NB4 (cell line): ENCODE measurements at places on chromosomes 13 and 19.

- no peak for DNase-seq
Measured at GRCh38 chr13:39091586-39091985, 53.3 kb downstream of the NHLRC3 start.

GRCh38 chr19:13883516-13884064 lies 6.7 kb downstream of the NANOS3 start:
- DNase-seq: no peak

DNA sequence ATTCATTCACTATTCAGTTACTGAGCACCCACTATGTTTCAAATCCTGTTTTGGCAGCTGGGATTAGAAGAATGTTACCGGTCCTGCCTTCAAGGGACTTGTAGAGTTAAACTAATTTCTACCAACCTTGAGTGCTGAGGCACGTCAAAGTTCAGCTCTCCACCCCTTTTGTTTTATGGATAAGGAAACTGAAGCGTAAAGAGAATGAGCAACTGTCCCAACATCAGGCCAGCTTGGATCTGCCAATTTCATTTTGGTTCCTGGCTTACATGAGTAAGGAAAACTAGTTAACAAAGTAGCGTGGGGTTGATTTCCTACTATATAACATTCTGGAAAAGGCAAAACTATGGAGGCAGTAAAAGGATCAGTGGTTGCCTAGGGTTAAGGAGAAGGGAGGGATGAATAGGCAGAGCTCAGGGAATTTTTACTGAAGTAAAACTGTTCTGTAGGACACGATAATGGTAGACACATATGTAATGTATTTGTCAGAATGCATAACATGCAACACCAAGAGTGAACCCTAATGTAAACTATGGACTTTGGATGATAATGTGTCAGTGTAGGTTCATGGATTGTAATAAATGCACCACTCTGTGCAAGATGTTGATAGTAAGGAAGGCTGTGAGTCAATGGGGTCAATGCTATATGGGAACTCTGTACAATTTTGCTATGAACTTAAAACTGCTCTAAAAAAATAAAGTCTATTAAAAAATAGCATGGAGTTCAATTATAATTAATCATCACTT lies 19.9 kb upstream of the MTIF3 start:
- DNase-seq: no peak

GRCh38 chr19:35508129-35508528 lies 5.3 kb downstream of the DMKN start:
- DNase-seq: no peak

GRCh38 chr13:50677687-50678463 lies 165.6 kb downstream of the DLEU7 start:
- DNase-seq: no peak

DNA sequence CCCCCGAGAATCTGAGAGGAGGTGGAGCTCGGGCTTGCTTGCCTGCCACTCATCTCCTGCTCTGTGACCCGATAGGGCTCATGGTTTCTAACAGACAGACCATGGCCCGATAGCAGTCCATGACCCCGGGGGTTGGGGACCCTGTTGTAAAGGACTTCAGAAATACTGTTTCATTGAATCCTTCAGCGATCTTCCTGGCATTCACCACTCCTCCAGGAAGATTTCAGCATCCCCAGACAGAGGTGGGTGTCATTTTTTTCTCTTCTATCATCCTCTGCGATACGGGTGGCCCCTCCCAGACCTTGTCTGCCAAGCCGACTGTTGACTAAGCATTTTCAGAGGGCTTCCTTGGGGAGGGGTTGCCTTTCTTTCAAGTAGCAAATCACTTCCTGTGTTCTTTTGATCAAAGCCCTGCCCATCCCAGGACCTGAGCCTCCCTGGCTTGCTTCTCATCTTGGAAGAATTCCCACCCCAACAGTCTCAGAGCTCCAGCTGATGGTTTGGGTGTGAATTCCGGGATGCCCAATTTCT lies 1.7 kb downstream of the MYO1F start:
- peak; percentile 88 for DNase-seq

DNA sequence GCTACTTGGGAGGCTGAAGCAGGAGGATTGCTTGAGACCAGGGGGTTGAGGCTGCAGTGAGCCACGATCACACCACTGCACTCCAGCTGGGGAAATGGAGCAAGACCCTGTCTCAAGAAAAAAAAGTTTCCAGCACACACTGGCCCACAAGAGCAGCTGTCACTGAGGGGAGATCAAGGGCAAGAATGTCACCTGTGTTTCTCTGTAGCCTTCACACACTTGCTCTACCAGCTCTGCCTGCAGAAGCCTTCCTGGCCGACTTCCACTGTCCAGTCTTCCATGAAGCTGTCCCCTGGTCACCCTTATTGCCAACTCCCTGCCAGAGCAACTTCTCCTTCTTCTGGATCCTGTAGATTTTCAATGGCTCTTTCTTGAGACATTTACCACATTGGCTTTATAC lies 158.0 kb downstream of the KCTD15 start:
- no peak for DNase-seq

- DNase-seq: no peak
Measured at GRCh38 chr19:18090545-18091216, 3.9 kb upstream of the IL12RB1 start.

GRCh38 chr19:18208098-18208951 lies 4.5 kb upstream of the RAB3A start:
- DNase-seq: peak; percentile 51

DNA sequence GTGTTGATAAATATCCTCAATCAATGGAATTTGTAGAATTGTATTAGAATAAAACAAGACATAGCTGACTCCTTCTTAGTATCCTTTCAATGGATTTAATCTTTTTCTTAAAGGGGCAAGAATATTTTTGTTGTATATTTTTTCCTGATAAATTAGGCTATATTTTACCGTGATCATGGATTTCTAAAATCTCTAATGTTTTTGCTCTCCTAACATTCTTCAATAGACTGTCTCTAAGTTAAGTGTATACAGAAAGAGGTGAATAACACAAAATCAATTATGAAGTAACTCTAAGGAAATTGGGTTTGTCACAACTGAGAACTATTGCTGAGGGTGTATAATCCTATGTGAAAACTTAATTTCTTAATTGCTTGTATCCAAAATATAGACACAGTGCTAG lies at the start of gene OR7E24:
TSS of gene OR7E24 (plus strand) at position 301 of the 400 bp plus-strand sequence. CDS start 114 bp downstream, outside the sequence.
- DNase-seq: no peak

DNA sequence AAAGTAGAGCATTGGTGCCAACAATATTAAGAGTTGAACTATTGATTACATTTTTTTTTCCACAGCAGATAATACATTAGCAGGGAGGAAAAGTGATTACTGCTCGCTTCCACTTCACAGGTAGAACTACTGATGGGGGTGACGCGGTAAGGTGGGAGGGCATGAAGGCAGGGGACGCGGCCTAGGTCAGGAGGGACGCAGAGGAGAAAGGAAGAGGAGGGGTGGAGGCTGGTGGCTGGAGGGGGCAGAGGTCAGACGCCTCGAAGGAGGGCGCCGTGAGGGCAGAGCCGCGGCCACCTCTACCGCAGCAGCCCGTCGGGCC lies 287 bp upstream of the B3GLCT start:
- DNase-seq: no peak
